ENCODE measurements at places on chromosomes 3 and 15. TPM values are rescaled to one million over a fixed set of nuclear protein-coding genes. Genes with fewer than 3 reads are reported as not detected.
A peak's percentile ranks its signal among the peaks of the same experiment; 100 is the strongest.

- H3K4me1 ChIP-seq: no peaks in the 10 kb centered on the region
- H3K27me3 ChIP-seq: no peaks in the 10 kb centered on the region
- no peak overlapping the region for H3K4me3 ChIP-seq
- H3K27ac ChIP-seq: no peak overlapping the region
- H3K36me3 ChIP-seq: no peaks in the 10 kb centered on the region
Measured at GRCh38 chr3:165796701-165797100, 40.5 kb downstream of the BCHE start.

Gene DPH6
- 24.0 TPM for total RNA-seq

DNA sequence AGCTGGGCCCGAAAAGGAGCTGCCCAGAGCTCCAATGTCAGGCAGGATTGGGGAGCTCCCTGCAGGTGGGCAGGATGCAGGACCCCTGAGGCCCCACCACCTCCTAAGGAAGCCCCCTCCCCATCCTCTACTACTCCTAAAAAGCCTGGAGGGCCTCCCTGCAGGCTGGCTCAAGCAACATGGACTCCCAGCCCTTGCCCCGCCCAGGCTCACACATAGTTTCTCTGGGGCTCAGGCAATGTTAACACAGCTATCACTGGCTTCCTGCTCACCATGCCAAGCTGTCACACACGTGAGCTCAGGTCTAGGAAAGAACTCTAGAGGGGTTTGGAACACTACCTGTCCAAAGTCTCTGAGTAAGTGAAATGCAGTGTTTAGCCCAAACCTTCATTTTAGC, 65.4 kb upstream of the ZNF148 start:
- no peaks in the 10 kb centered on the region for H3K36me3 ChIP-seq
- DNase-seq: peak; percentile 68

Gene RAB6B
- 3.2 TPM for total RNA-seq

DNA sequence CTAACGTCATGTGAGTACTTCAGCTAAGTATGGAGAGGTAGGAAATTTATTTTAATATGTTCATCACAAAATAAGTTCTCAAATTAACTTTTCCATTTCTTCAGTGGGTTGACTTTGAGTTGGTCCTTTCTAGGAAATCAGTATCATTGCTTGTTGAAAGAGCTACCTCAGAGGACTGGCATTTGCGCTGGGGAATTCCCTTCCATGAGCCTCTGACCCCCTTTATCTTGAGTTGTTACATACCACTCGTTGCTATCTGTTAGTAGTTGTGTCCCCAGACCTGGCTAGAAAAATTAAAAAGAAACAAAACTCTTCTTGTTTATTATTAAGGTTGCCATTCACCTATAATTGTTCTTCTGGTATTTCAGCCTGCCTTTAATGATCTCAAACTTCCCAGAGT, 96.8 kb upstream of the ROBO2 start:
- peak; percentile 61 for DNase-seq
- H3K4me1 ChIP-seq: peaks cover 28% of the 10 kb centered on the region
- H3K36me3 ChIP-seq: no peaks in the 10 kb centered on the region
- no peak overlapping the region for H3K4me3 ChIP-seq
- H3K27ac ChIP-seq: peak overlapping the region; percentile 57

Gene MKRN2OS
- total RNA-seq: 1.7 TPM
